ENCODE measurements at places on chromosomes 2 and 18.
A peak's percentile ranks its signal among the peaks of the same experiment; 100 is the strongest.

DNA sequence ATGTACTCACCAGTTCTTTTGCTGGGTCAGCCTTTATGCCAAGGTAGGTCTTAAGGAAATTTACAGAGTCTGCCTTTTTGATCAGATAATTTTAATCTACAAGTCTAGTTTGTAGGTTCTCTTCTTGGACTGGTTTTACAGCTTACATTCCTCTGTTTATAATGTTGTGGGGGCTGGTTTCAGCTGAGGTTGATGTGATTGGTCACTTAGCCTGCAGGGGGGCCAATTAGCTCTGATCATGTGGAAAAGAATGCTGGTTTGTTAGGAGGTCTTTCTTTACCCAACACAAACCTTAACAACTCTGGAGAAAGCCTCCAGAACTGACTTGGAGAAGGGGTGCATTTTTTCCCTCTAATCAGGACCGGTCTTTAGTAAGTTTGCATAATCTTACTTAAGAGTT, at the start of gene KCNJ13:
Gene KCNJ13 (minus strand): TSS at position 131 of the 400 bp plus-strand sequence. CDS start 5,203 bp downstream, outside the sequence.
- no peak for DNase-seq

DNA sequence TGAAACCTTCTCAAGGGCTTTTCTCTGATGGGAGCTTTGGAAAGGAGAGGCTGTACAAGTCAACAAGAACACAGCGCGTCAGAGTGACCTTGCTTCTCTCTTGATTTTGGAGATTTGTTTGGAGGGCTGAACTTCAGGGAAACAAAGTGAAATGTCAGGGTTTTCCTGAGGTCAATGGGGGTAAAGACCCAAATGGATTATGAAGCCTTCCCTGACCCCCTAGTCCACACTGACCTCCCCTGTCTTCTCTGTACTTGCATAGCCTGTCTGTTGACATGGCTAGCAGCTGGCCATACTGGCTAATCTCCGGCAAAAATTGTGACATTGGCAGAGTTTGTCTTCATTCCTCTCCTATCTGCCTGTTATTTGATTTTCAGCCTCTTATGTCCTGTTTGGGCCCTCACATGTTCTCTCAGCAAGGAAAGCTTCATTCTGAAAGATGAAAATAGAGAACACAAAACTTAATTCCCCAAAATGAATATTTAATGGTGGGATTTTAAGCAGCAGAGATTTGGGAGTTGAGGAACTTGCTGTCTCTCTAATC, 149.3 kb upstream of the HAAO start:
- no peak for DNase-seq

DNA sequence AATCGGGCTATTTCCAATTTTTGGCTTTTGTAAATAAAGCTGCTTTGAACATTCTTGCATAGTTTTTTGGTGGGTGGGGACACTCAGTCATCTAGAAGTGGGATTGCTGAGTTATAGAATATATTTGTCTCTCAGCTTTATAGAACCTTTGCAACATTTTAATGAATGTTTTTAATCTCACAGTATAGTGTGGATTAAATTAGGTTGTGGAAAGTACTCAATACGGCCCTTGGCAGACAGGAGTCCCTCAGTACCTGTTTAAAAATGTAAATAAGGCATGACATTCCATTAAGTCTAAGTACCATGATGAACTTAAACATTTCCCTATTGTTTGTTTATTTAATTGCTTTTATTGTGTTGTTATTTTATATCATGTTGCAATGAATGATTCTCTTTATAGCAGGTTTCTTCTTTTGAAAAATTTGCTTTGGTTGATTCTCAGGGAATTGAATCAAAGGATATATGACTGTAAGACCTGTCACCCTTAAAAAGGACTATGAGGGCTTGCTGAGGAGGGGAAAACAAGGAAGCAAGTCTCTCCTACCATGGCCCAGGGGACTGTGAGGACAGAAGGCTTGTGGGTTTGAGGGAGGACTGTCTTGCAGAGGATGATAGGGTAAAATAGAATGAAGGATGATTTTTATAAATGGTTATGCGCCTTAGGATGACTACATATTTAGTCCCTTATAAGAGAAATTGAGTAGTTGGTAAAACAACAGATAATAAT, 165.1 kb downstream of the RPIA start:
- DNase-seq: no peak

- DNase-seq: no peak
These were observed 69.3 kb upstream of the HK2 start for GRCh38 chr2:74764429-74765272.

GRCh38 chr2:31384771-31385276, 29.7 kb downstream of the XDH start:
- peak; percentile 38 for DNase-seq

DNA sequence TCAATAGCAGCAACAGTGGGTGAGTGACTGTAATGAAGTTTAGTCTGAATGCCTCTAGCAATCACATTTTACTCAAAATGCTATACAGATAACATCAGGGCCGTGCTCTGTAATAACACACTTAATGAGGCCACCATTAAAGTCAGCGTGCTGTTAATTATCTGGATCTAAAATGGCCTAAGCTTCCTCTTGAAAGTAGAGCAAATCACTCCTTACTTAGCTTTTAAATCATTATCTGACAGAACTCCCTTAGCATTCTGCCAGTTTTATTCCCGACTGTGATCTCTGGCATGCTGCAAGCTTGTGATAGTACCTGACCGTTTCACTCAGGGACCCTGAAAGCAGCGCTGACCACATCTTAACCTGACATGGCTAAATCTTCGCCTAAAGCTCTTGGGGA, 9.0 kb downstream of the RPS7 start:
- DNase-seq: no peak

GRCh38 chr18:10530002-10530401, 4.2 kb downstream of the NAPG start:
- no peak for DNase-seq

GRCh38 chr2:211868996-211869533, 669.5 kb downstream of the ERBB4 start:
- DNase-seq: no peak

GRCh38 chr2:231940795-231941194, 14.6 kb upstream of the NPPC start:
- no peak for DNase-seq

DNA sequence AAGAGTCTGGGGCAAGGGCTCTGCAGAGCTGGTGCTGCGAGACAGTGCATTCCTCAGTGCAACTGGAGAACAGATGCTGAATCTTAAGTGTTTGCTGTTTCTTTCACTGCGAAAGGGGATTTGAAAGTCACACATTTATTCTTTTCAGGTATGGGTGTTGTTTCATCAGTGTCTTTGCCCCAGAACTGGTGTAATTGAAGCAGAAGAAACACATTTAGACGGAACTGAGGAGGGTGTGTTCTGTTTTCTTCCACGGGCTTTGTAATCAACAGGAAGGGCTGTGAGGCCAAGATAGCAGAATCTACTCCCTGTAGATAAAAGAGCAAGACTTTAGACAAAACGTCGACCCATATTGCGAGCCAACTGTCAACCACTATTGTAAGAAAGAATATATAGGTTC, 151.9 kb downstream of the EPHA4 start:
- no peak for DNase-seq

GRCh38 chr18:23972453-23972852, 42.1 kb upstream of the TTC39C start:
- no peak for DNase-seq

DNA sequence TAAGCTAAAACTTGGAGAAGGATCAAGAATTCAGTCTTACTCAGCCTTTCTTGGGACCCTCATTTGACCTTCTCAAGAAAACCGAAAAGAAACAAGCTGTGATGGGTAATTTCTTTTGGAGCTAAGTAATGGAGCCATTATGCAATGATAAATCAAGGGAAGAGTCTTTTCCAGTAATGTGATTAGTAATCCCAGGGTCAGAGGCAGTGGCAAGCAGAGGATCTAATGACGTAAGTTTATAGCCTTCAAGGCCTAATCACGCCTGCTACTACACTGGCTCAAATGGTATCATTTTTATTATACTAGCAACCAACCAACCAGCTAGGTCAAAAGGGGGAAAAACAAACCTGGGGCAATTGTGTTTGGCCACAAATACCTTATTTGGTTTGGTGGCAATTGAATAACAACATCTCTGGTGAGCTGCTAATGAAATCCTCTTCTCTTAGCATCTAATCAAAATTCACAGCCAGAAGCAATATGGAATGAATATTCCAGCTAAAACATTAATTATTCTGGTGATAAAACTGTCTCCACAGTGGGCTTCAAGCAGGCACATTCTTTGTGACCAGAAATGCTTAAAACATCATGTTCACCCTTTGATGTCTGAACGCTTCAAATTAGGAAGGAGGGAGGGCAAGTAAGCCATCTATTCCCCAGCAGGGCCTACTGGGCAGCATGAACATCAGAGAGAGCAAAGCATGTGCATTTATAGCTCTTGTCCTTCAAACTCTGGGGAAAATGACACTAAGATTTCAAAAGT, 114.9 kb upstream of the SULT1C3 start:
- DNase-seq: no peak

GRCh38 chr2:119134775-119135174, 23.8 kb downstream of the C1QL2 start:
- no peak for DNase-seq

DNA sequence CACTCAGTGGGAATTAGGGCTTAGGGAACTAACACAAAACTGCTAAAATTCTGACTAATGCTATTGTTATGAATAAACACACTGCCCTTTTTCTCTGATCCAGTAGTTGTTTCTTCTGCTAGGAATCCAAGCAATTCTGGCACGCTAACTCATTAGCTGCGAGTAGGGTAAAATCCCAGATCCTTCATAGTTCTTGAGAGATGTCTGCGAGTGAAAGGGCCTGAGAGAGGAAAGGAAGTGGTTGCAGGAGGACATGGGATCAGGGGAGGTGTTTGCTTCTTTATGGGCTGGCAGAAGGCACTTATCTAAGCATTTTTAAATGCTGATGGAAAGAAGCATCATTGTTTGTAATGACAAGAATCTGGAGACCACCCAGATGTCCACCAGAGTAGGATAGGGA, 9.4 kb downstream of the MAP3K19 start:
- no peak for DNase-seq

- no peak for DNase-seq
These were observed 300.1 kb upstream of the TRIB2 start for GRCh38 chr2:12416600-12416999.

DNA sequence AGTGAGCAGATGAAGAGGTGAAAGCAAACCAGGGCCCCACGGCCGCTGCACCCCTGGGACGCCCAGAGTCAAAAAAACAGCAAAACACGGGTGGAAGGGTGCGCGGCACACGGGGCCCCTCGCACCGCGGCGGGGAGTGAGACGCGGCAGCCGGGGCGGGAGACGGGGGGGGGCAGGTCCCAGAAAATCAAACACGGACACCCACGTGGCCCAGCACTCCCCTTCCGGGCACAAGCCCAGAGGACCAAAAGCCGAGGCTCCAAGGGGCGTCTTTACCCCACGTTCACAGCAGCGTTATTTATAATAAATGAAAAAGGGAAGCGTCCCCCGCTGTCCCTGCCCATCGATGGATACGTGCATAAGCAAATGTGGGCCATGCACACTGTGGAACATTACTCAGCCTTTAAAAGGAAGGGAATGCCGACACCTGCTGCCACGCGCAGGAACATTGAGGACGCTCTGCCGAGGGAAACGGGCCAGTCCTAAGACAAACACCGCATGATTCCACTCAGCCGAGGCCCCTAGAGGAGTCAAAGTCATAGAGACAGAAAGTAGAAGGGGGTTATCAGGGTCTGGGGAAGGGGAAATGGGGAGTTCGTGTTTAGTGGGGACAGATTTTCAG, 677 bp upstream of the COPS9 start:
- no peak for DNase-seq

GRCh38 chr18:5520464-5520863, 23.3 kb downstream of the EPB41L3 start:
- DNase-seq: no peak

DNA sequence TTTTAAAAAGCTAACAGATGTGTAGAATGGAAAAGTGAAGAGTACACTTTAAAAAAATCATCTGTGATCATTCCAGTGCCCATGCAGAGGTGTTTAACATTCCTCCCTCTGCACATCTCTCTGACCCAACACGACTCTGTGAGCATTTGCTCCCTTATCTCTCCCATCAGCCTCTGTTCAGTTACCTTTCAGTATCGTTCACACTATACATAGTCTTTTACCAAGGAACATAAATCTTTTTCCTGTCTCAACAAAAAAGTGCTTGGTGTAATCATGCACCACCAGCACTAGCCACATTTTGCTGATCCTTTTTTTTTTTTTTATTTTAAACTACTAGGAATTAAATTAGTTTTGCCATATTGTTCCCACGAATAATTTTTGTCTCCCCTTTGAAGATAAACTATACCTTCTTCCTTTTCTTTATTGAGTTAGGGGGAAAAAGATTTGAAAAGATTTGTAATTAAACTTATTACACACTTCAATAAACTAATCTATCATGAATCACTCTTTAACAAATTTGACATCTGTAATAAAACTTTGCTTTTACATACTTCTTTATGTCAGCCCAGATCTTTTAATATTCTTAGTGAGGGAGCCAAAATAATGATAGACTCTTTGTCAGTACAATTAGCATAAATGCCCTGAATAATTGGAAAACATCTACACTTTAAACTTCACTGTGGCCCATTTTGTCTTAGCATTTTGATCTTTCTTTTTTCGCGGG, 489.8 kb upstream of the FANCL start:
- DNase-seq: no peak

DNA sequence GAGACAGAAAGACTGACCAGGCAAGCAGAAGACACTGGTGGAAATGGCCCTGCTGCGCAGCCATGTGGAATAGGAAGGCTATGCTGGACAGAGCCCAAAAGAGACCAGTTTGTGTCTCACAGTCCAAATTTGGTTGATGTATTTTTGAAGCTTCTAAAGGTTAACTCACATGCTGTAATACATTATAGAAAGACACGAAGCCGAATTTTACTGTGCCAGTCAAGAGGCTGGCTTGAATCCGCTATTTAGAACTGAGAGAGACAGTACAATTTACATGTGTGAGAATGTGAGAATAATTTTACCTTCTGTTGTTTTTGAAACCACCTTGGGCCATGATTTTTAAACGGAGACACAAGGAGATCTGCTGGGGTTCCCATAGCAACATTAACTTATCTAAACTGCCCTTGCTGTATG, 113.6 kb downstream of the METTL8 start:
- no peak for DNase-seq

DNA sequence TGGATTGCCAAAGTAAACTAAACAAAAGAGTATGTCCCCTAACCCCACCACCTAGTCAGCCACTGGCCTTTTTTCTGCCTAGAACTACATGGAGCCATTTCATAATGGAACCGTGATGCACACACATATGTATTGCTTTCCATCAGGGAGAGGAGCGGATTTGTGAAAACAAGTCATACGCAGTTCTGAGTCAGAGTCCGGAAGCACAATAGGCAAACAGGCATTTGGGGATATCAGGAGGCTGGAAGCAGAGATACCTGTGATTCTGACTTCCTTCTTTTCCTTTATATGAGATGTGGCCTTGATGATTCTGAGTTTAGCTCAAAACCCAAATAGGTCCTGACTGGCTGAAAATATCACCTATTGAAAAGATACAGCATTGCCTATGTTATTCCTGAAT, 93.5 kb downstream of the TMEM163 start:
- DNase-seq: no peak

GRCh38 chr18:76490670-76491472, 4.2 kb downstream of the ZNF516 start:
- DNase-seq: no peak

GRCh38 chr2:196195758-196196157, 24.4 kb upstream of the STK17B start:
- no peak for DNase-seq
